Ovary (tissue), 10 donors: ENCODE measurements at places on chromosomes 12 and 14. TPM values are rescaled to one million over a fixed set of nuclear protein-coding genes. Genes with fewer than 3 reads are reported as not detected.

VRTN gene
- polyA plus RNA-seq, result 0.19 TPM

GRIN2B gene
- polyA plus RNA-seq, result 0.05 TPM

DNA sequence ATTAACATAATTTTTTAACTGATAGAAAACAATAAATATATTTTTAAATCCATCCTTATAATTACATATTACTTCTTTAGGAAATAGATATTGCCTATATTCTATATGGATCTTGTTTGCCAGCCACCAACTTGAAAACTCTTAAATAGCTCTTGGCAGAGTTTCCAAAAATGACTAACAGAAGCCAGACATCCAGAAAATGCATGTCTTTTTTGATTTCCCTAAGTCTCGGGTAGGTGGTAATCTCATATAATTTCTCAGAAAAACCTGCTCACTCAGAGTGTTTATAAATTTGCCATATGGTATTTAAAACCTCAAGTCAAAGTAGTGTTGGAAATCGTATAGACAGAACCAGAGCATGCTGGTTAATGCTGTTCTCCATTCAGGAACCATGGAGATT lies 360.4 kb upstream of the FOXG1 start:
- H3K27me3 ChIP-seq, result no peaks in the 10 kb centered on the region
- H3K36me3 ChIP-seq, result no peaks in the 10 kb centered on the region
- H3K27ac ChIP-seq, result no peak overlapping the region
- no peak overlapping the region for H3K4me3 ChIP-seq
- H3K4me1 ChIP-seq, result no peaks in the 10 kb centered on the region
- DNase-seq, result no peak

- no peak overlapping the region for H3K4me3 ChIP-seq
- H3K36me3 ChIP-seq, result no peaks in the 10 kb centered on the region
- no peaks in the 10 kb centered on the region for H3K27me3 ChIP-seq
- peaks cover 15% of the 10 kb centered on the region for H3K4me1 ChIP-seq
Measured at GRCh38 chr12:124451637-124452243, 115.7 kb downstream of the NCOR2 start.

DNA sequence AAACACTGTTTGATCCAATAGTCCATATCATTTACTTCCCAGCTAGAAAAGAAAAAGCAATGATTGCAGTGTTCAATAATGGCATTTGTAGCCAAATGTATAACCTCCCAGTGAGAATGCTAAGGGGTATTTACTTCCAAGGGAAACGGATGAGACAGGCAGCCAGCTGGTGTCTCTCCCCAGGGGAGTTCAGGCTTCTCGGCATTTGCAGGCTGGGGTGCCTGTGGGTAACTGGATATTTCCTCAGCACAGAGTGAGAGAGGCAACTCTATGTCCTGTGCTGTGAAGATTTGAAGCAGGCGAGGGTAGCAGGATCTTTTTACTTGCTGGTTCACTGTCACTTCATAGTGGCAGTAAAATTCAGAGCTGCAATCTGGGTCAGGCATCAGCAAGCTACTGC lies 1455.6 kb upstream of the TMEM132C start:
- H3K4me1 ChIP-seq, result no peaks in the 10 kb centered on the region
- no peak for DNase-seq
- H3K36me3 ChIP-seq, result no peaks in the 10 kb centered on the region

DNA sequence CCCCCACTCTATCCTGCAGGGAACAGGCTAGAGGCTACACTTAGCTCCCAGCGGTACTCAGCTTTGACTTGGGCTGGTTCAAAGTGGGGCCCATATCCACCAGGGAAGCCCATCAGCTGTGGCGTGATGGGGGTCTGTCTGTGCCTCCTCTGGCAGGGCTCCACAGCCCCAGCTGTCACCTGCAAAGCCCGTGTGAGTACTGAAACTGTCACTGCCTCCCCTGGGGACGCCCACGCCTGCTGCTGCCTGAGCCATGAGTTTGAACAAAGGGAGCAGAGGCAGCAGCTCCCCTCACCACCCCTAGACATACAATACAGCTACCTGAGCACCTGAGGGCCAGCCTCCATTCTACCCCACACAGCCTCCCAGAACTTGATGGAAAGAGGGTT lies 5.0 kb downstream of the REM2 start:
- H3K36me3 ChIP-seq, result no peaks in the 10 kb centered on the region
- H3K27me3 ChIP-seq, result no peaks in the 10 kb centered on the region
- H3K27ac ChIP-seq, result no peak overlapping the region
- peak; percentile 36 for DNase-seq
- no peak overlapping the region for H3K4me3 ChIP-seq

DNA sequence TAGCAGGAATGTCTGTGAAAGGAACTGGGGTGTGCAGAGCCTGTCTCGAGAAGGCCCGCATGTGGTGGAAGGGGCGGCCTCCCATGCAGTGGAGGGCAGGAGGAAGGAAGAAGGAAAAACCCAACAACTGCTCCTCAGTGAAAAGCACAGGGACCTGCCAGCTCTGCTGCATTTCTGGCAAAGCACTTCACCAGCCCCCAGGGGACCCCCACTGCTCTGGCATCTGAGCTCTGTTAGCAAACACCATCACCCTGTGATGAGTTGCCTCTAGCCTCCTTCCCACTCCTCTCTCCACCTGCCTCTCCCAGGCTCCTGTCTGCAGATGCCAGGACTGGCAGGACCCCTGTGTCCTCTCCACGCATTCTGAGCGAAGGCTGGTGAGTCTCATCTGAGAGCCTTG lies 69.0 kb upstream of the DDX11 start:
- no peak for DNase-seq
- H3K27me3 ChIP-seq, result no peaks in the 10 kb centered on the region
- no peak overlapping the region for H3K4me3 ChIP-seq
- no peaks in the 10 kb centered on the region for H3K4me1 ChIP-seq
- H3K36me3 ChIP-seq, result no peaks in the 10 kb centered on the region
- H3K27ac ChIP-seq, result no peak overlapping the region

GRCh38 chr12:115204957-115205754 lies 521.2 kb upstream of the TBX3 start:
- no peaks in the 10 kb centered on the region for H3K27me3 ChIP-seq
- DNase-seq, result peak; percentile 21
- no peak overlapping the region for H3K27ac ChIP-seq

DNA sequence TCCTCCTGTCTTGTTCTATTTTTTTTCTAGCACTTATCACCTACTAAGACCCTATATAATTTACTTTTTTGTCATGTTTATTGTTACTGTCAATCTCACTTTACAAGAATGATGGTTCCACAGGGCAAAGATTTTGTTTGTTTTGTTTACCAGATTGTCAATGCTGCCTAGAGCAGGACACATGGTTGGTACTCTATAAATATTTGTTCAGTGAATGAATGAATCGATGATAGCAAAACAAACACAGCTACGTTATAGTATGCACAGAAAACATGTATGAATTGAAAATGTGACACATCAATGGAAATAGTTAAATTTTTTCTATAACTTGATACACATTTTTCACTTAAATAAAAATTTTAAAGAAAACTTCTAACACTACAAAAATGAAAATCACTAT lies 67.1 kb upstream of the KRR1 start:
- no peak overlapping the region for H3K27ac ChIP-seq
- no peak overlapping the region for H3K4me3 ChIP-seq
- H3K36me3 ChIP-seq, result no peaks in the 10 kb centered on the region
- no peaks in the 10 kb centered on the region for H3K4me1 ChIP-seq
- no peak for DNase-seq
- no peaks in the 10 kb centered on the region for H3K27me3 ChIP-seq

DNA sequence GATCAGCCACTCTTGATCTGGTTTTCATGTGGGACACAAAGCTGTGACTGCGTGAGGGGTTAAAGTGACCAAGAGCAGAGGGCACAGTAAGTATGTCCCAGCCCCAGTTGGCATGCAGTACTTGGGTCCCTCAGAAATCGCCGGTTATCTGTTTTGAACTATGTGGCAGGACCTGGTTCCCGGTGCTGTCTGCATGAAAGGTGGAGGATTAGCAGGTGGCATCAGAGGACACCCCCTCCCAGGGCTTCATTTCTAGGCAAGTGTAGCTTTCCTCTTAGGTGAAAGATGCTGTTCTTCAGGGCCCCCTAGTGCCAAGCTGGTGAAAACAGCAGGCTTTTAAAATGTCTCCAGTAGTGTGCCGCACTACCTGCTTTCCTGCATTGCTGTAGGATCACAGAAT lies 57.1 kb downstream of the ATG14 start:
- H3K4me1 ChIP-seq, result no peaks in the 10 kb centered on the region
- H3K27ac ChIP-seq, result no peak overlapping the region
- peak; percentile 45 for DNase-seq
- H3K27me3 ChIP-seq, result no peaks in the 10 kb centered on the region
- H3K4me3 ChIP-seq, result no peak overlapping the region

- no peak for DNase-seq
- H3K27ac ChIP-seq, result peak overlapping the region; percentile 1
- no peak overlapping the region for H3K4me3 ChIP-seq
- H3K4me1 ChIP-seq, result peaks cover 3% of the 10 kb centered on the region
- no peaks in the 10 kb centered on the region for H3K36me3 ChIP-seq
- H3K27me3 ChIP-seq, result no peaks in the 10 kb centered on the region
Measured at GRCh38 chr12:92297932-92298696, 152.5 kb upstream of the BTG1 start.

DNA sequence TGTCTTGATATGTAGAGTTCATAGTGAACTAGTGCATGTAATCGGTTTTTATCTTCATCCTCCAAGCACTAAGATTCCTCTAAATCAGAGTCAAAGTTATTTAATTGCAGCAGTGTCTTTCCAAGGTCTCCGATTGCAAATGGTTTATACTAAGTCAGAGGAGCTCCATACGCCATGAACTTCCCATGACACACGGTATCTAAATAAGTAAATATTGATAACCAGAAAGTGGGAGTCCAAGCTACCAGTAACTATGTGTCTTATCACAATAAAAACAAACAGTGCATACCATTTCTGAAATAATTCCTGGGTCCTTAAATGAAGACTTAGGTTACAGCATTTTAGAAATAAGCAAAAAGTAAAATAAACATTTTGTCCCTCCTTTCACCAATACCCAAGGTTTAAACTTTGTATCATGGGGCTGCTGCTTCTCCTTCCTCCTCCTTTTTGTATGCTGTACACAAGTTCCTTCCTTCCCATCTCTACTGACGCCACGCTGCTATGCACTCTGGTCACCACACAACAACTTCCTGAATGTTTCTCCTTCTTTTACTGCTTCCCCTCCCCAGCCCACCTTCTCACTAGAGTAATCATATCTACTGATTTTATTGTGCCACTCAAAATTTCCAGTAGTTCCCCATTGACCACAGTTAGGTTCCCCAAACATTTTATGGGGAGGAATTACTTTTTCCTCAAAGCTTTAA lies 10.7 kb downstream of the NR1H4 start:
- H3K4me1 ChIP-seq, result peaks cover 6% of the 10 kb centered on the region
- H3K27ac ChIP-seq, result peak overlapping the region; percentile 33
- no peaks in the 10 kb centered on the region for H3K36me3 ChIP-seq
- no peaks in the 10 kb centered on the region for H3K27me3 ChIP-seq
- DNase-seq, result no peak
- no peak overlapping the region for H3K4me3 ChIP-seq

- H3K36me3 ChIP-seq, result no peaks in the 10 kb centered on the region
- DNase-seq, result no peak
Measured at GRCh38 chr14:69001375-69001774, 22.3 kb upstream of the ACTN1 start.

- H3K4me1 ChIP-seq, result peaks cover 62% of the 10 kb centered on the region
- H3K4me3 ChIP-seq, result no peak overlapping the region
- no peak for DNase-seq
- H3K27me3 ChIP-seq, result no peaks in the 10 kb centered on the region
- H3K27ac ChIP-seq, result peak overlapping the region; percentile 78
- no peaks in the 10 kb centered on the region for H3K36me3 ChIP-seq
Measured at GRCh38 chr14:73753887-73754795, 40.0 kb upstream of the PNMA1 start.

- H3K27me3 ChIP-seq, result no peaks in the 10 kb centered on the region
- no peak for DNase-seq
- H3K36me3 ChIP-seq, result no peaks in the 10 kb centered on the region
- H3K4me3 ChIP-seq, result no peak overlapping the region
- no peak overlapping the region for H3K27ac ChIP-seq
Measured at GRCh38 chr12:6819106-6820030, 2.3 kb upstream of the GPR162 start.
